Tibial nerve (tissue), 4 donors: ENCODE measurements at places on chromosomes 1 and 21. TPM values are rescaled to one million over a fixed set of nuclear protein-coding genes. Genes with fewer than 3 reads are reported as not detected.

- peaks cover 7% of the 10 kb centered on the region for H3K36me3 ChIP-seq
- no peak overlapping the region for H3K4me3 ChIP-seq
- H3K4me1 ChIP-seq, result peaks cover 22% of the 10 kb centered on the region
- no peaks in the 10 kb centered on the region for H3K27me3 ChIP-seq
- DNase-seq, result no peak
- no peak overlapping the region for H3K27ac ChIP-seq
These were observed 28.4 kb upstream of the FHAD1 start for GRCh38 chr1:15218287-15219279.

- no peaks in the 10 kb centered on the region for H3K4me1 ChIP-seq
- no peak overlapping the region for H3K4me3 ChIP-seq
- no peaks in the 10 kb centered on the region for H3K36me3 ChIP-seq
- no peak for DNase-seq
- H3K27ac ChIP-seq, result peak overlapping the region; percentile 87
These were observed 27.3 kb upstream of the ZNF496 start for GRCh38 chr1:247358920-247359319.

DNA sequence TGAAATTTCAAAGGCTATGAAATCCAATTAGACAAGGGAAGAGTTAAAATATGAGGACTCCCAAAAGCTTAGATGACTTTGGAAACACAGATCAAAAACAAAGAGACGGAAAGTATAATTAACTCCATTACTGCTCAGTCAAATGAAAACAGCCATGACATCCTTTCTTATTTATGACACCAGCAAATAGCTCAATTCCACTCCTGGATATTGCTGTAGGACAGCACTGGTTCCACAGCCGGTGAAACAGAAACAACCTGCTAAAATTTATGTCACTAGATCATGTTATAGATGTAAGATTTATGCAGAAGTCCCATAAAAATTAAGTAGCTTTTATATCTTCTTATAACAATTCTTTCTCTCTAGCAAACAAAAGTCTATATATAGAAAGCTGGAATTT lies 65.6 kb upstream of the RRP15 start:
- H3K4me1 ChIP-seq, result no peaks in the 10 kb centered on the region
- no peak overlapping the region for H3K4me3 ChIP-seq
- H3K27me3 ChIP-seq, result no peaks in the 10 kb centered on the region
- DNase-seq, result no peak
- no peak overlapping the region for H3K27ac ChIP-seq

DNA sequence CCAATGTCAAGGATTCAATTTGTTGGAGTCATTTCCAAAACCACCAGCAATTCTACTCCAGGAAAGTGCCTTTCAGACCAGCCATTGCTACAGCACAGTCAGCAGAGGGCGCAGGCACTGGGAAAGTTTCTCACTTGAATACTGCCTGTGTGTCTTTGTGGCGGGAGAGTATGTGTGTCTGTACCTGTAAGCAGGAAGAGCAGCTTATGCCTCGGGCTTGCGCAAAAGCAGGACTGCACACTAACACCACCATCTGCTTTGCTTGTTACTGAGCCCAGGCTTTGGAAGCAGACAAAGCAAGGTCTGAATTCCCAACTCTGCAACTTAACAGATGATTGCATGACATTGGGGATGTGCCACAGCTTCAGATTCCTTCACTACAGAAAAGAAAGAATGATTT lies 7.0 kb upstream of the CTSE start:
- no peaks in the 10 kb centered on the region for H3K27me3 ChIP-seq
- no peaks in the 10 kb centered on the region for H3K4me1 ChIP-seq
- no peak overlapping the region for H3K27ac ChIP-seq
- no peak overlapping the region for H3K4me3 ChIP-seq
- H3K36me3 ChIP-seq, result no peaks in the 10 kb centered on the region

GRCh38 chr1:47569681-47570470 lies 132.0 kb downstream of the FOXD2 start:
- H3K4me3 ChIP-seq, result no peak overlapping the region
- no peak overlapping the region for H3K27ac ChIP-seq
- DNase-seq, result no peak
- H3K4me1 ChIP-seq, result peaks cover 26% of the 10 kb centered on the region

DNA sequence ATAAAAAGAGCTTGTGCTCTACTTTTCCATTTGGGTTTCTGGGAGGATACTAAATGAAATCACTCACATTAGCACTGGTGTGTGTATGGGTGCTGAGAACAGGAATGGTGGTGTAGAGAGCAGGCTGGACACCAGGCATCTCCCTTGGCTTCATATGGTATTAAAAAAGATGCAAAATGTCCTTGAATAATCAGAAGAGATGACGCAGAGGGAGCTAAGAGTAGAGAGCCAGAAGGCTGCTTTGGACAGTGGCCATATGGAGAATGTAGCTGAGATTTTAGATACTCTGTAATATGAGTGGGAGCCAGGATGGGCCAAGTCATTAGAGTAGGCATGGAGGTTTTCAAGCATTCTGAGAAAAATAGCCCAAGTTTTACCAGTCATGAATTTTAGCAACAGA lies 112.3 kb upstream of the ZRANB2 start:
- no peak overlapping the region for H3K4me3 ChIP-seq
- no peaks in the 10 kb centered on the region for H3K27me3 ChIP-seq
- no peak for DNase-seq
- no peaks in the 10 kb centered on the region for H3K36me3 ChIP-seq
- no peaks in the 10 kb centered on the region for H3K4me1 ChIP-seq
- H3K27ac ChIP-seq, result no peak overlapping the region

DNA sequence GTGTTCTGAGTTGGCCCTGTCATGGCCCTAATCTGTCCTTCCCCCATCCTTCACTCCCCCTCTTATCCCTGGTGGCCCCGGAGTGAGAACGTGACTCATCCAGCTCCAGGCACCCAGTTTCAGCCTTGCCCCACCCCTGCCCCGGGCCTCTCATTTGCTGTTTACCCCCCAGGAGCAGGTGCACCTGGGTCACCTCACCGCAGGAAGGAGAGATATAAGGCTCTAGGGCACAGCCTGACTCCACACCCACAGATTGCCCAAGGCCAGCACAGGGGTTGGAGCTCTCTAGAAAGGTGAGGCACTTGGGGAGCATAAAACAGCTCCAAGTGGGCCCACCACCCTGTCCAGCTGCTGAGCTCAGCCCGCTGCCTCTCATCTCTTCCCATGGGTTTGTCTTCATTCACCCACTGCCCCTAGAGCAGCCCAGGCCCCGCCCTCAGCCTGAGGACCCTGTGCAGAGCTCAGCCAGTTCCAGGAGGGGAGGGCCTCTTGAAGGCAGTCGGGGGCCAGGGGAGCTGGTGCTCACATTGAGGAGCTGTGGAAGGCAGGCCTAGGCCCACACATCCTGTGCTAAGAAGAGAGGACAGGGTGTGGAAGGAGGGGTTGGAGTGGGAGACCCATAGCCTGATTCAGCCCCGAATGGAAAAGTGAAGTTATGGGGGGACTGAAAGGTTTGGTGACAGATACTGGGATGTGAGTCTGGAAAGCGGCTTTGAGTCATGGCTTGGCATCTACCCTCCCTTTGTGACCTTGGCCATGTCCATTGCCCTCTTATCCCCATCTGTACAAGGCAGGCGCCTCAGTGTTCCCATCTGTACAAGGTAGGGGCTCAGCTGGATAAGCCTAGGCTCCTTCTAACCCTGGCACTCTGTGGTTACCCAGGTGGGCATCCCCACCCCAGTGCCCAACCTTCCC lies 16.1 kb upstream of the GPR37L1 start:
- H3K4me3 ChIP-seq, result no peak overlapping the region
- H3K27me3 ChIP-seq, result no peaks in the 10 kb centered on the region
- no peaks in the 10 kb centered on the region for H3K36me3 ChIP-seq
- H3K4me1 ChIP-seq, result no peaks in the 10 kb centered on the region
- peak overlapping the region; percentile 24 for H3K27ac ChIP-seq

- H3K4me1 ChIP-seq, result no peaks in the 10 kb centered on the region
- DNase-seq, result no peak
- H3K4me3 ChIP-seq, result no peak overlapping the region
These were observed 130.0 kb downstream of the HS2ST1 start for GRCh38 chr1:87044424-87044823.

RERE gene
- 107 TPM for total RNA-seq

TTC24 gene
- total RNA-seq, result not detected

MAP10 gene
- total RNA-seq, result 3.3 TPM

ZNF648 gene
- 0.84 TPM for total RNA-seq

C1orf94 gene
- total RNA-seq, result not detected
